Right lobe of liver (tissue), 6 donors: ENCODE measurements at places on chromosomes 1 and 21. TPM values are rescaled to one million over a fixed set of nuclear protein-coding genes. Genes with fewer than 3 reads are reported as not detected.

DNA sequence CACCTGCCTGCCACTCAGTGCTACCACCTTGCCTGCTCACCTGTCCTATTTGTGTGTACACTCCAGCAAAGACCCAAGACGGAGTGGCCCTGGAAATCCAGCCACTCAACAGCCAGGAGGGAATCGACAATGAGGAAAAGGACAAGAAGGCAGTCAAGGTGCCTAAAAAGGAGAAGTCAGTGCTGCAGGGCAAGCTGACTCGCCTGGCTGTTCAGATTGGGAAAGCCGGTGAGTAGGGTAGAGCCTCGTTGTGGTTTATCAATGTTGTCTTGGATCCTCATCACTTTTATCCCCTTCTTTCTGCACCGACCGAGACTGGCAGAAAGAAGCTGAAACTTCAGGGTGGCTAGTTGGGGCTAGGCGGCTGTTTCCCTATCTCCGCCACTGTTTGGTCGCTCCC is 61.4 kb upstream of the LAX1 start:
- no peak for DNase-seq
- no peak overlapping the region for H3K4me3 ChIP-seq
- H3K4me1 ChIP-seq: no peaks in the 10 kb centered on the region

- H3K4me1 ChIP-seq: no peaks in the 10 kb centered on the region
- H3K36me3 ChIP-seq: no peaks in the 10 kb centered on the region
- peak; percentile 77 for DNase-seq
- no peak overlapping the region for H3K4me3 ChIP-seq
- H3K27me3 ChIP-seq: no peaks in the 10 kb centered on the region
These were observed 28.0 kb upstream of the H3-3A start for GRCh38 chr1:226034482-226034881.

- DNase-seq: no peak
- no peak overlapping the region for H3K4me3 ChIP-seq
- no peaks in the 10 kb centered on the region for H3K4me1 ChIP-seq
- H3K27me3 ChIP-seq: no peaks in the 10 kb centered on the region
These were observed 265.9 kb downstream of the PRDM2 start for GRCh38 chr1:13965770-13966398.

DNA sequence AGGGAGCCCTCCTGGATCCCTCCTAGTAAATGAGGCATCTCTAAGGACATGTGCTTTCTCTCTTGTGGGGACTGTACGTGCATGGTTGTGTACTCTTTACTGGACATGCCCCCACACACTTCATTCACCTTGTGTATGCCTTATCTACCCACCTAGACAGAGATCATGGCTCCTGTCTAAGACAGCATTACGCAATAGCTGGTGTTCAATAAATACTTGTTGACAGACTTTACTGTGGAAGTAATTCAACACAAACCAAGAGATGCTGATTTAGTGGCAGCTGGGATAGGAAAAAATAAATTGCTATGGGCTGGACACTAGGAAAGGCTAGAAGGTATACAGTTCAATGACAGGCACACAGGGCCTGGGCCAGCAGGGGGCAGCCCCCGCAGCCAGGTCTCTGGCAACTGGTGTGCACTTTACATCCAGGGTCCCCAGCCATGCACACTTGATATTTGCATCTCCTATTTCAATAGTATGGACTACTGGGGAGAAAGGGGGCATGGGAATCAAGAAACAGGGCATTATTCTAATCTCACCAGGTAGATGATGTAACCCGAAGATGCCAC is 24.2 kb downstream of the TRABD2B start:
- peak overlapping the region; percentile 68 for H3K27ac ChIP-seq
- H3K27me3 ChIP-seq: no peaks in the 10 kb centered on the region
- DNase-seq: no peak
- no peaks in the 10 kb centered on the region for H3K4me1 ChIP-seq
- H3K36me3 ChIP-seq: no peaks in the 10 kb centered on the region
- H3K4me3 ChIP-seq: no peak overlapping the region

- H3K4me1 ChIP-seq: peaks cover 9% of the 10 kb centered on the region
- H3K4me3 ChIP-seq: no peak overlapping the region
- DNase-seq: no peak
- no peaks in the 10 kb centered on the region for H3K27me3 ChIP-seq
These were observed 44.8 kb downstream of the UCHL5 start for GRCh38 chr1:193014400-193014799.

GRCh38 chr1:193658081-193658480 is 471.7 kb upstream of the B3GALT2 start:
- no peak overlapping the region for H3K4me3 ChIP-seq
- H3K27me3 ChIP-seq: no peaks in the 10 kb centered on the region
- no peak for DNase-seq
- H3K27ac ChIP-seq: no peak overlapping the region
- H3K4me1 ChIP-seq: no peaks in the 10 kb centered on the region

DNA sequence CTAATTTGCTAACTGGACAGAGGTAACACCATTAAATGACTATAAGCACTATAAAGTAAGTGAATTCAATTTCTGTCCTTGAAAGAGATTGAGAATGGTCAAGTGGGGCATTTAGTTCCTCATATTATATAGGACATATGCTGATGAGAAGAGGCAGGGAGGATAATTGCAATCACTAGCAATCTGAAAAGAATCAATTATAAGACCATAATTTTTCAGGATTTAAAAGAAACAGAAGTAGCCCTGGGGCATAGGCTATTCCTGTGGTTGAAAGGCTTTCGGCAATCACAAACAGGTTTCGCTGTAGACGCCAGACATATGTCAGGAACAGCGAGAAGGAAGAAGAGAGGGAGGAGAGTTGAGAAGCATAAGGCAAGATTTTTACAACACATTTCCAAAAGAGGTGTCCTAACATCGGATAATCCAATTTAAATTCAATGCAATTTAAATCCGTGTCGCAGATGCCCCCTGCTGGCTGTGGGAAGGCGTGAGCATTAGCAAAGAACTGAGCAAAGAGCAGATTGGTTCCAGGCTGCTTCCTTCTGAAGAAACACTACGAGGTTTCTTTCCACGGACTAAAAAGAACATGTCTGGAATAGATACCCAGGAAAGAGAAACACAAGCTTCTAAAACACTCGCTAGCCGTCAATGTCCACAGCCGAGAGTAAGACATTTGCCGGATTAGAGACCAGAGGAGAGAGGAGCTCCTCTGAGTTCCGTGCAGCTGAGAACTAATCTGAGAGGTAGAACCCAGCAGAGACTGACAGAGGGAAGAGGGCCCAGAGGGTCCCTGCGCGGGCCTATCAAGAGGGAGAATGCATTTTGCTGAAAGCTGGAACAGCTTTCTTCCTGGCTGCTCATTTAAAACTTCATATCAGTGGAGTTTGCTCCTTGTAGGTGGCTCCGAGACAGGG is 27.9 kb downstream of the RGS5 start:
- H3K4me1 ChIP-seq: no peaks in the 10 kb centered on the region
- H3K27me3 ChIP-seq: no peaks in the 10 kb centered on the region
- no peak overlapping the region for H3K27ac ChIP-seq
- no peak overlapping the region for H3K4me3 ChIP-seq
- peak; percentile 58 for DNase-seq
- H3K36me3 ChIP-seq: no peaks in the 10 kb centered on the region

DNA sequence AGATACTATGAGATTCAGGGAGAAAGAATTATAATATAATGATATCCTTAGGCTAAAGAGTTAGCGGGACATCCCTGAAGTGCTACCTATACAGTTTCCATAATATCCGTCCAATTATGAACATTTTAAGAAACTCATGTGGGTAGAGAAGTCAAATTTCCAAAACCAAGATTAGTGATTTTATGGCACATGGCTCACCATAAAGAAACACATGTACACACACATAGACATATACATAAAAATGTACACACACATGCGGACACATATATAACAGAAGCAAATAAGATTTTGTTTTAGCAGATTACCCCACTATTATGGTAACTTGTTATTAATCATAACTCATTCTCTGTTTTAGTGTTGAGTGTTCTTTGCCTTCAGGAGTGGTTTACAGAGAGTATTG is 566.7 kb upstream of the NEGR1 start:
- no peak overlapping the region for H3K4me3 ChIP-seq
- no peaks in the 10 kb centered on the region for H3K36me3 ChIP-seq
- H3K27ac ChIP-seq: no peak overlapping the region
- DNase-seq: no peak
- H3K4me1 ChIP-seq: no peaks in the 10 kb centered on the region
- no peaks in the 10 kb centered on the region for H3K27me3 ChIP-seq

- no peak for DNase-seq
- H3K27ac ChIP-seq: no peak overlapping the region
- no peaks in the 10 kb centered on the region for H3K4me1 ChIP-seq
- no peak overlapping the region for H3K4me3 ChIP-seq
- no peaks in the 10 kb centered on the region for H3K27me3 ChIP-seq
- no peaks in the 10 kb centered on the region for H3K36me3 ChIP-seq
These were observed 163.5 kb upstream of the RUNX1 start for GRCh38 chr21:35212393-35213127.

- H3K27me3 ChIP-seq: no peaks in the 10 kb centered on the region
- H3K27ac ChIP-seq: no peak overlapping the region
- no peak for DNase-seq
These were observed 80.0 kb upstream of the HP1BP3 start for GRCh38 chr1:20867062-20867461.

DNA sequence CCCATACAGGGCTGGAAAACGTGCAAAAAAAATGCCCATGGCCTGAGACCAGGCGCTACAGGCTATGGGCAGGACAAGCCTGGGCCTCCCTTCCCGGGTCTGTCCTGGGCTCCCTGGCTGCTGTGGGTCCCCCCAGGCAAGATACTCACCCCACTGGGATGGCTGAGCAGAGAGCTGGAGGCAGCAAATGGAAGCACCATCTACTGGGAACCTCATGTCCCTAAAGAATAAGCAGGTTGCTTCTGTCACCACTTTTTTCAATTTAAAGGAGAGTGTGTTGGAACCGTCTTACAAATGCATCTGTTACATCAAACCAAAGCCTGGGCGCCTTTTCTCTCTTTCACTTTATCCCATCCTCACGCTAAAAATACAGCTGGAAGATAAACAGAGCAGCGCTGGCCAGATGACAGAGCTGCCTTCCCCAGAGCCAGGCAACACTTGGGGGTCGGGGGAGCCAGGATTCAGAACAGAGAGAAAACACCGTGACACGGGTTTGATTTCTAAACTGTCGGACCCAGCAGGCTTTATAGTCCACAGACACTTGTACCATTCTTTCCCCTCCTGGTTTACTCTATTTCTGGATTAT is 262.1 kb upstream of the VAMP3 start:
- no peaks in the 10 kb centered on the region for H3K36me3 ChIP-seq
- H3K4me1 ChIP-seq: no peaks in the 10 kb centered on the region
- no peak overlapping the region for H3K27ac ChIP-seq

GRCh38 chr1:21491488-21492355 is 17.5 kb upstream of the ALPL start:
- H3K4me1 ChIP-seq: no peaks in the 10 kb centered on the region
- no peak for DNase-seq
- H3K27ac ChIP-seq: no peak overlapping the region
- no peak overlapping the region for H3K4me3 ChIP-seq

LIX1L gene
- total RNA-seq: 10.8 TPM

DIO1 gene
- 27.2 TPM for total RNA-seq

GRCh38 chr1:177471244-177471643 is 300.5 kb downstream of the BRINP2 start:
- H3K4me1 ChIP-seq: no peaks in the 10 kb centered on the region
- no peaks in the 10 kb centered on the region for H3K27me3 ChIP-seq
- no peak overlapping the region for H3K27ac ChIP-seq
- no peak overlapping the region for H3K4me3 ChIP-seq

FCER1G gene
- 23.4 TPM for total RNA-seq

DNA sequence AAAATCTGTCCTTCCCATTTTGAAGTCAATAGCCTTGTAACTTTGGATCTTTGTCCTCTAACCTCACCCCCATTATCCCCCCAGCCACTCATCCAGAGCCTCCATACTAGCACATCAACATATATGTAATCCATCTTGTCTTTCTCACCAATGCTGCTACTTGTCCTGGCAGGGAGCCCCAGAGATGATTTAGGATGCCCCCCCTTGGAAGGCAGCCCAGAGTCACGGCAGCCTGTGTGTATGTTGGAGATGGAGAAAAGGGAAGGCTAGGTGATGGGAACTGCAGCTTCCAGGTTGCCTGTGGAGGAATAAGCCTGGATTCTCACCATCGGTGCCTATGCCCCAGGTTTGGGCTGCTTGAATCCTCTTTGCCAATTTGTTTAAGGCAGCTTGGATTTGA is 51.7 kb upstream of the SCMH1 start:
- no peaks in the 10 kb centered on the region for H3K27me3 ChIP-seq
- no peaks in the 10 kb centered on the region for H3K4me1 ChIP-seq
- no peak overlapping the region for H3K4me3 ChIP-seq

C1orf141 gene
- total RNA-seq: not detected

KCNE1 gene
- 2.0 TPM for total RNA-seq

- H3K27ac ChIP-seq: peak overlapping the region; percentile 84
- no peaks in the 10 kb centered on the region for H3K36me3 ChIP-seq
- H3K27me3 ChIP-seq: no peaks in the 10 kb centered on the region
- H3K4me1 ChIP-seq: peaks cover 49% of the 10 kb centered on the region
- peak overlapping the region; percentile 53 for H3K4me3 ChIP-seq
- DNase-seq: no peak
These were observed 4.3 kb upstream of the VWA1 start for GRCh38 chr1:1430992-1431844.

DNA sequence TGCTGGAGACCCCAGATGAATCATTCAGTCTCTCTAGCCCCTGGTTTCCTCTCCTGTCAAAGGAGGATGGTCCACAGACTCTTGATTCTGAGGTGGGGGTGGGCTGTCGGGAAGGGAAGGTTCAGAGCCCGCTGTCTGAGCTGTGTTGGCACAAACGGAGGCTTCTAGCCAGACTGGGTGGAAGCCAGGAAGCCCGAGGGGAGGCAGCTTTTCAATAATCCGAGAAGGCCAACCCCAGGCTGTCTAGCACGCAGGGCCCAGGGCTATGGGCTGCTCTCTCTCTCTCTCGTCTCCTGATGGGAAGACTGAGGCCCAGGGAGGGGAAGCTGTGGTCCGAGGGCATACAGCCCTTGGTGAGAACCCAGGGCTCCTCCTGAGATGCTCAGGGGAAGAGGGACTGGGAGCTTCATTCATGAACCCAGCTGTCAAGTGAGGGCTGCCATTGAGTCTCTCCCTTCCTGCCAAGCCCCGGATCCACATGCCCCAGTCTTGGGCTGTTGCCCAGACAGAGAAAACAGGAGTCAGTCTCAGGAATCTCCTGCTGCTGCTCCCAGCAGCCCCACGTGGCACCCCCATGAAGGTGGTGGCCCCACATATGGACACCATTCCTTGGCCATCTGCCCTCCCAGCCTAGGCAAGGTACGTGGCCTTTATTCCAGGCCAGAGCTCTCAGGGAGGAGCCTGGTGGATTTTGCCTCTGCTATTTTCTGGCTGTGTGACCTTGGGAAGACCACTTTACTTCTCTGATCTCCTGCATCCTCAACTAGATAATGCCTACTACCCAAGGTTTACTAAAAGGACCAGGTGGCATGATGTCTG is 44.4 kb downstream of the RAP1GAP start:
- peak; percentile 67 for DNase-seq
- peak overlapping the region; percentile 23 for H3K4me3 ChIP-seq
- no peaks in the 10 kb centered on the region for H3K36me3 ChIP-seq
- peaks cover 43% of the 10 kb centered on the region for H3K4me1 ChIP-seq

- no peaks in the 10 kb centered on the region for H3K4me1 ChIP-seq
- DNase-seq: no peak
- no peak overlapping the region for H3K4me3 ChIP-seq
- H3K27me3 ChIP-seq: no peaks in the 10 kb centered on the region
- H3K36me3 ChIP-seq: no peaks in the 10 kb centered on the region
These were observed 37.3 kb upstream of the LGALS8 start for GRCh38 chr1:236486356-236487002.

GRCh38 chr1:228174482-228175315 is 9.1 kb downstream of the IBA57 start:
- H3K36me3 ChIP-seq: no peaks in the 10 kb centered on the region
- H3K27ac ChIP-seq: no peak overlapping the region
- H3K4me3 ChIP-seq: no peak overlapping the region
- peak; percentile 48 for DNase-seq

EPB41 gene
- 52.1 TPM for total RNA-seq
